GM23338 (cell line): ENCODE measurements at places on chromosomes 16 and 17.
A peak's percentile ranks its signal among the peaks of the same experiment; 100 is the strongest.

DNA sequence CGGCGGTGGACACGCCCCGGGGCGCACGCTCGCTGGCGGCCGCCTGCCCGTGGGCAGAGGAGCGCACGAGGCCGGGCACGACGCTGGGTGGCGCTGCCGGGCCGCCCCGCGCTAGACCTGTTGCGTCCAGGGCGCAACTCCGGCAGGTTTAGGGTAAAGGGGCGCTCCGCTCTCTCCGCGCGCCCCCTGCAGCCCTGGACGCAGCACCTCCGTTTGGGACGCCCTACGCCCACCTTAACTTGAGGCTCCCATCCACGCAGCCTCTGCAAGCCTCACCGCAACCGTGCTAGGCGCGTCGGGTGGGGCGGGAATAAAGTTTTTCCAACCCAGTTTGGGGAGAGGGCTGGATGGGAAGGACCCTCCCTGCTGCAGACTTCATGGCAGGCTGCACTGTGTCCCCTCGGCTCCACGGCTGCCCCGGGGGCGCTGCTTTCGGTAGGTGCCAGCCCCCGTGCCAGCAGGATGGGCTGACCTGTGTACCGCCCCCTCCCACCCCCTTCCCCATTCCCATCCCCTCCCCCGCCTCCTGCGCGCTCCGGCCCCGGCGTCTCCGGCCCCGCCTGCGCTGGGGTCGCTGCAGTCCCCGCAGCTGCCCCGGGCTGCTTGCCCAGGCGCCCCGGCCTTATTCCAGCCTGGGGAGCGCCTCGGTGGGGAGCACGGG is at the start of gene SYT17:
SYT17 (plus strand) TSS at position 531 of the 661 bp plus-strand sequence. CDS start 407 bp downstream, outside the sequence.
- H3K27ac ChIP-seq, result no peak within 1 kb of the TSS
- H3K27me3 ChIP-seq, result peaks cover 23% of the 10 kb centered on the region
- H3K4me3 ChIP-seq, result peak within 1 kb of the TSS; percentile 89
- peak; percentile 89 for DNase-seq
- H3K36me3 ChIP-seq, result no peaks in the 10 kb centered on the region
- no peaks in the 10 kb centered on the region for H3K4me1 ChIP-seq

- no peak overlapping the region for H3K4me3 ChIP-seq
- H3K27ac ChIP-seq, result no peak overlapping the region
- H3K36me3 ChIP-seq, result no peaks in the 10 kb centered on the region
- H3K27me3 ChIP-seq, result no peaks in the 10 kb centered on the region
Observed at GRCh38 chr17:76997981-76998531, 129.9 kb downstream of the MGAT5B start.

DNA sequence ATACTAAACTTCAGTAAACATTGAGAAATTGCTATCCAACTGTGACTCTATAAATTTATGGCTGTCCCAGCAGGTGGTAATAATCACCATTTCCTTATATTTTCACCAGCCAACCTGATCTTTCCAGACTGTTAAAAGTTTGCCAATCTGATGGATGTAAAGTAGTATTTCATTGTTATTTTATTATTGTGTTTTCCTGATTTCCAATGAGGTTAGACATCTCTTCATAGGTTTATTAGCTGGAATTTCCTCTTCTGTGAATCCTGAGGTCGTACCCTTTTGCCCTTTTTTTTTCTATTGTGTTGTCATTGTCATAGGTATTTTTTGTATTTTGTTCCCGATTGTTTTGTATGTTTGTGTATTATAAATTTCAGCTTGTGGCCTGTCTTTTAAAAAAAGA is 31.7 kb downstream of the BMERB1 start:
- no peaks in the 10 kb centered on the region for H3K4me1 ChIP-seq
- H3K36me3 ChIP-seq, result no peaks in the 10 kb centered on the region
- no peak overlapping the region for H3K27ac ChIP-seq

DNA sequence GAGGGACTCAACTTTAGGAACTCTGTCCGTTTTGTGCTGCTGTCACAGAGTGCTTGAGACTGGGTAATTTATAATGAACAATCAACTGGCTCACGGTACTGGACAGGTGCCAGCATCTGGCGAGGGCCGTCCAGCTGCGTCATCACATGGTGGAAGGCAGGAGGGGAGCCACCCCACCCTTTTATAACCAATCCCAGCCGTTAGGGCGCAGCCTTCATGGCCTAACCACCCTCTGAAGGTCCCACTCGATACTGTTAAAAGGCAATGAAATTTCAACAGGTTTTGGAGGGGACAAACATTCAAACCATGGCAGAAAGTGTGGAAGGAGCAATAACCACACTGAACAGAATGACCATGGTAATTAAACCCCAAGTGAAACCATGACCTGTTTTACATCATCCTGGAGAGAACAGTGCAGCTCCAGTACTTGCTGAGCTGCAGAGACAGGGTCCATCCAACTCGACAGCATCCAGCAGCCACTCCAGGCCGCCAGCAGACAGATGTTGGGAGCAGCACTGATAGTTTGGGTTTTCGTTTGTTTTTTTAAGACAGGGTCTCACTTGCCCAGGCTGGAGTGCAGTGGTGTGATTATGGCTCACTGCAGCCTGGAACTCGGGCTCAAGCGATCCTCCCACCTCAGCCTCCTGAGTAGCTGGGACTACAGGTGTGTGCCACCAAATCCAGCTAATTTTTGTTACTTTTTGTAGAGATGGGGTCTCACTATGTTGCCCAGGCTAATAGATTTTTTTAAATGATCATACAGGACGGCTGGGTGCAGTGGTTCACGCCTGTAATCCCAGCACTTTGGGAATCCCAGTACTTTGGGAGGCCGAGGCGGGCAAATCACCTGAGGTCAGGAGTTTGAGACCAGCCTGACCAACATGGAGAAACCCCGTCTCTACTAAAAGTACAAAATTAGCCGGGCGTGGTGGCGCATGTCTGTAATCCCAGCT is 11.0 kb downstream of the CHMP6 start:
- H3K36me3 ChIP-seq, result no peaks in the 10 kb centered on the region
- DNase-seq, result no peak
- no peak overlapping the region for H3K27ac ChIP-seq

DNA sequence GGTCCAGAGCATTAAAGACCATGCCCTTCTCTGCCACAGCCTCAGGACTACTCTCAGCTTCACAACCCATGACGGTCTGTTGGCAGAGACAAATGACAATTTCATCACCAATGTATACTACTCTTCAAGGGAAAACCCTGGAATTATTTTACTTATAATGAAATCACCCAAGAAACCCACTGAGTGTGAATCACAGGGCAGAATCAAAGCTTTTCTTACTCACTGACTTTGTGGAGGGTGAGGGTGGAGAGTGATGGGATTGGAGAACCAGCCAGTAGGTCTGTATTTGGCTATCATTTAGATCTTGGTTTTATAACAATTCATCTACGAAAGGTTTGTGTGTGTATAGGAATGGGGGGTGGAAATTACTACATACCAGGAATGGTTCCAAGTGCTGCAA is 442.6 kb downstream of the SHISA9 start:
- H3K36me3 ChIP-seq, result no peaks in the 10 kb centered on the region
- H3K27ac ChIP-seq, result no peak overlapping the region
- H3K4me1 ChIP-seq, result peaks cover 10% of the 10 kb centered on the region
- no peaks in the 10 kb centered on the region for H3K27me3 ChIP-seq
- DNase-seq, result no peak

DNA sequence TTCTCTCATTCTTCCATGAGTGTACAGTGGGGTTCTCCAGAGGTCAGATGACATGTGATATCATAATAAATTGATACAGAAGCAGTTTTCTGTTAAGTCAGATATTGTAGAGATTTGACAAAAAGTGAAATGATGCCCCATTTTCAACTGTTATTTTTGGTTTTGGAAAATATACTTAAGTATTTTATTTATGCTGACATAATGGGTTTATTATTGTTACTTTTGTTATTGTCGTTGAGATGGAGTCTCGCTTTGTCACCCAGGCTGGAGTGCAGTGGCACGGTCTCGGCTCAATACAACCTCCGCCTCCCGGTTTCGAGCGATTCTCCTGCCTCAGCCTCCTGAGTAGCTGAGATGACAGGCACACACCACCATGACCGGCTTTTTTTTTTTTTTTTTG is 94.4 kb downstream of the DNAH9 start:
- DNase-seq, result no peak
- H3K27me3 ChIP-seq, result no peaks in the 10 kb centered on the region
- no peaks in the 10 kb centered on the region for H3K4me1 ChIP-seq
- H3K27ac ChIP-seq, result no peak overlapping the region
- H3K36me3 ChIP-seq, result peaks cover 5% of the 10 kb centered on the region; the same call in 1 of the 2 replicates

- no peaks in the 10 kb centered on the region for H3K4me1 ChIP-seq
- H3K27ac ChIP-seq, result no peak overlapping the region
- H3K36me3 ChIP-seq, result no peaks in the 10 kb centered on the region
- no peak overlapping the region for H3K4me3 ChIP-seq
Observed at GRCh38 chr16:57700781-57701551, 6.4 kb downstream of the DRC7 start.

DNA sequence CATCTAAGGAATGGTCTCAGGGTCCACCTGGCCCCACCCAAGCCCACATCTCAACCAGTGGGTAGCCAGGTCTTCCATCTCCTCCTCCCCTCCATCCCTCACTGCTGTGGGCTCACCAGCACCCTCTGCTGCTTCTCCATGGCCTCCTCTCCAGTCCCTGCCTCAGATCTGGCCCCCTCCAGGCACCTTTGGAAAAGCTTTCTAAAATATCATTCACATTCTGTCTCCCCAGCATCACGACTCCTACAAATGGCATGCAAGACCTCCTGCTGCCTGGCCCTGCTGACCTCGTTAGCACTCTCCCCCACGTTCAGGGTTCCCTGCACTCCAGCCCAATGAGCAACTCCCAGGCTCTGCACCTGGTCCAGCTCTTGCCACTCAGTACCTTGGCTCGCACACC is 13.7 kb downstream of the GLP2R start:
- no peak overlapping the region for H3K27ac ChIP-seq
- no peaks in the 10 kb centered on the region for H3K27me3 ChIP-seq
- H3K4me1 ChIP-seq, result peaks cover 12% of the 10 kb centered on the region
- peak; percentile 34 for DNase-seq
- H3K36me3 ChIP-seq, result no peaks in the 10 kb centered on the region

GRCh38 chr16:66486199-66486772 is 59.2 kb downstream of the BEAN1 start:
- H3K36me3 ChIP-seq, result no peaks in the 10 kb centered on the region
- H3K4me1 ChIP-seq, result no peaks in the 10 kb centered on the region
- H3K27me3 ChIP-seq, result no peaks in the 10 kb centered on the region
- H3K4me3 ChIP-seq, result no peak overlapping the region
- H3K27ac ChIP-seq, result no peak overlapping the region

DNA sequence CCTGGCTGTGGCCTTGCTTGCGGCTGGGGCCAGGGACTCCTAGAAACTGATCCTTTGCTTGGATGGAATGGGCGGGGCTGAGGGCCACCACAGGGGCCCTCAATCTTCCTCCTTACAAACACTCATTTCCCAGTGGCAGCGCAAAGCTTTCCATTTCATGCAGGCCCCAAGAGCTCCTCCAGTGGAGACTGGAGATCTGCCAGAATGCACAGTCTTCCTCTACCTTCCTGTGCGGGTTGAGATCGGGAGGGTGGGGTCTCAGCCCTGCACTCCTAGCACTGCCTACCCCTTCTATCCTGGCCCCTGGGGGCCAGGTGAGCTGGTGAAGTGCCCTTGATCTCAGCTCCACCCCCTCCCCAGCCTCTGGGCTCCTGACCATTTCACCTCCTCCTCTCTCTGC is 1.7 kb downstream of the NRN1L start:
- H3K27ac ChIP-seq, result peak overlapping the region; percentile 55; the same call in 1 of the 2 replicates
- no peaks in the 10 kb centered on the region for H3K27me3 ChIP-seq

GRCh38 chr16:2223942-2224486 is 623 bp downstream of the E4F1 start:
- H3K27ac ChIP-seq, result peak overlapping the region; percentile 81; the same call in 1 of the 2 replicates
- no peaks in the 10 kb centered on the region for H3K27me3 ChIP-seq
- peak; percentile 59 for DNase-seq
- no peaks in the 10 kb centered on the region for H3K36me3 ChIP-seq
- no peaks in the 10 kb centered on the region; the same call in 1 of the 2 replicates for H3K4me1 ChIP-seq

- H3K36me3 ChIP-seq, result peaks cover 30% of the 10 kb centered on the region
- no peak overlapping the region for H3K4me3 ChIP-seq
- H3K27me3 ChIP-seq, result no peaks in the 10 kb centered on the region
- no peak overlapping the region for H3K27ac ChIP-seq
Observed at GRCh38 chr17:20307326-20307910, 159.9 kb downstream of the LGALS9B start.

DNA sequence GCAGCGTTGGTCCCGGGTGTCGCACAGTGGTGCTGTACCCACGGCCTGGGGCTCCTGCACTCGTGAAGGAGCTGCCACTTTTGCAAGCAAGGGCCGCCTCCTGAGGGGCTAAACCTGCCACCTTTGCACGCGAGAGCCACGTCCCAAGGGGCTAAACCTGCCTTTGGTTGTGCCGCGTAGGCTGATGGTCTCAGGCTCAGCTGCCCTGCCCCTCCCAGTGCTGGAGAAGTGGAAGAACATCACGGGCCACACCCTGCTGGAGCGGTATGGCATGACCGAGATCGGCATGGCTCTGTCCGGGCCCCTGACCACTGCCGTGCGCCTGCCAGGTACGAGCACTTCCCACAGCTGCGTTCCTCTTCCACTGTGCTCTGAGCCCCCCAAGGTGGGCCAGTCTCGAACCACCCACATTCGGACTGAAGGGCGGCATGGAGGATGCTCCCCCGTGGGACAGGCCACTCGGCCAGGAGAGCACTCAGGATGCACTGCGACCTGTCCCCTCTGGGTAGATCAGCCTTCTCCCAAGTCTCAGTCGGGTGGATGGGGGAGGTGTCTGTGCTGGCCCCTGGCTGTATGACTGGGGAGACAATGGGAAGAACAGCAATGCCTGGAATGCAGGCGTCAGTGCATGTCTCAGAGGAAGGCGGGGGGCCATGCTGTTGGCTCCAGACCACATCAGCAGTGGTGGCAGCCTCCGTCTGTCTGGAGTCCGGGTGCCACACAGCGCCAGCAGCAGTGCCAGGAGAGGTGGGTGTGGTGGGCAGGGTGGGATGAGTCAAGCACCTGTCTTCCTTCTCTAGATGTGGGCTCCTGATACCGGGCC is 20.7 kb downstream of the ACSF3 start:
- no peak overlapping the region for H3K27ac ChIP-seq
- no peaks in the 10 kb centered on the region; the same call in 1 of the 2 replicates for H3K36me3 ChIP-seq
- H3K4me1 ChIP-seq, result no peaks in the 10 kb centered on the region
- H3K4me3 ChIP-seq, result no peak overlapping the region
- H3K27me3 ChIP-seq, result no peaks in the 10 kb centered on the region

- DNase-seq, result peak; percentile 56
- peak overlapping the region; percentile 80 for H3K4me3 ChIP-seq
- no peaks in the 10 kb centered on the region for H3K36me3 ChIP-seq
- no peak overlapping the region for H3K27ac ChIP-seq
- H3K27me3 ChIP-seq, result peaks cover 61% of the 10 kb centered on the region
Observed at GRCh38 chr17:49494399-49494985, 601 bp upstream of the NGFR start.
